Thoracic aorta (tissue), 2 donors: ENCODE measurements at places on chromosomes 5 and 9. TPM values are rescaled to one million over a fixed set of nuclear protein-coding genes. Genes with fewer than 3 reads are reported as not detected.

The SPINK13 gene
- total RNA-seq: not detected

The PCDHGB2 gene
- total RNA-seq: 13.4 TPM

The PRSS3 gene
- total RNA-seq: 1.1 TPM

The TAF11L10 gene
- total RNA-seq: not detected

The IL3 gene
- not detected for total RNA-seq

The FNBP1 gene
- 71.5 TPM for total RNA-seq

The ROPN1L gene
- not detected for total RNA-seq

The NPDC1 gene
- 71.5 TPM for total RNA-seq

The LHX3 gene
- not detected for total RNA-seq

The WNK2 gene
- 0.95 TPM for total RNA-seq

The ZNF883 gene
- 2.8 TPM for total RNA-seq

- DNase-seq: no peak
These were observed 10.4 kb downstream of the RAI14 start for GRCh38 chr5:34666392-34667080.

DNA sequence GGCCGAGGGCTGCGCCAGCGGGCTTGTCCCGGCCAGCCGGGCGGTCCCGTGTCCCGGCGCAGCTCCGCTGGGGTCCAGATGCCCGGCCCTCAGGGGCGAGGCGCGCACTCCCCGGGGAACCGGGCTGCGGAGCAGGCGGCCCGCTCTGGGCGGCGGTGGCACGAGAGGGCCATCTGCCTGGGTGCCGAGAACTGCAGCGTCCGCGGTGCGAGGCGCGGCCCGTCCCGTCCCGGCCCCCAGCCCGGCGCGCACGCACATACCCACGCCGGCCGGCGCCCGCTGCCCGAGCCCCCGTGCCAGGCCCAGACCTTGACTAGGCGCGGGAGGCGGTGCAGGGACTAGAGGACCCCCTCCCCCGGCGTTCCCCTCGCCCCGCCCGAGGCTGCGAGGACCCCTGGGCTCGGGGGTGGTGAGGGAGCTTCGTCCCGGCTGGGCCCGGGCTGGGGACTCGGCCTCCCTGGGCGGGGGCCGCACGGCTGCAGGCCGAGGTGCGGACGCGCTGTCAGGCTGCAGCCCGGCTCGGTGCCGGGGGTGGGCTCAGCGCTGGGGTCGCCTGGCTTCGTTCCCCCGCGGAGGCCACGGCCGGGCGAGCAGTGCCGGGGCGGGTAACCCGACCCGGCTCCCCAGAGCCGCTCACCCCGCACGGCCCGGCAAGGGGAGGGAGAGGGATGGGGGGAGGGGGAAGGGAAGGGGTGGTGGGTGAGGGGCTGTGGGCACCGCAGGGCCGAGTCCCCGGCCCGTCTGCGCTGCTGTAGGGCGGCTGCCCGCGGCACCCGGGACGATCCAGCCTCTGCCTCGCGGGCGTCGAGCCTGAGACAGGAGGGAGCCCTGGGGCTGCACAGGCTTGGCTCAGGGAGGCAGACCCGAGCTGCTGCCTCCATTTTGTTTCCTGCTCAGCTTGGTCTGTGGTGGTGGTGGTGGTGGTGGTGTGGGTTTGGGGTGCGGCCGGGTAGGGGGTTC is 1.2 kb upstream of the NSD1 start:
- DNase-seq: no peak

GRCh38 chr5:14397717-14398116 is 183.9 kb upstream of the OTULINL start:
- DNase-seq: no peak

GRCh38 chr5:133613184-133613583 is 843 bp upstream of the FSTL4 start:
- DNase-seq: no peak

- peak; percentile 23 for DNase-seq
These were observed 69.2 kb upstream of the CCDC180 start for GRCh38 chr9:97237951-97238889.

DNA sequence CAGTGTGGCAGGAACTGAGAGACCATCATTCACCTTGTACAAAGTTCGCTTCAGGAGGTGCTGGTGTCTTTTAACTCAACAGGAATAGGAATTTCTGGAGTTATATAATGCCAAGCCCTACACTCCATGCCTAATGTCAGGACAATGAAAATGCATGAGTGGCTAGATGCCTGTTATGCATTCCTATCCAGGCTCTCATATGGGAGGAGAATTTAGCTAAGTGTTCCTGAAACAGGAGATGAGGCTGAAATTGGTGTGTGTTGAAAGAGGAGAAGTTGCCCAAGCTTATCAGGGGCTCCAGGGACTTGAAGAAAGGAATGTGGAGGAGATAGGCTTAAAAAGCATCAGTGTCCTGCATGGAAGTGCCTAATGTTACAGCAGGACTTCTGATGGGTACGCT is 26.8 kb upstream of the PRUNE2 start:
- DNase-seq: no peak

- DNase-seq: no peak
These were observed 42.9 kb downstream of the PDCD1LG2 start for GRCh38 chr9:5553211-5553610.

GRCh38 chr9:1927546-1927945 is 87.6 kb upstream of the SMARCA2 start:
- DNase-seq: no peak

DNA sequence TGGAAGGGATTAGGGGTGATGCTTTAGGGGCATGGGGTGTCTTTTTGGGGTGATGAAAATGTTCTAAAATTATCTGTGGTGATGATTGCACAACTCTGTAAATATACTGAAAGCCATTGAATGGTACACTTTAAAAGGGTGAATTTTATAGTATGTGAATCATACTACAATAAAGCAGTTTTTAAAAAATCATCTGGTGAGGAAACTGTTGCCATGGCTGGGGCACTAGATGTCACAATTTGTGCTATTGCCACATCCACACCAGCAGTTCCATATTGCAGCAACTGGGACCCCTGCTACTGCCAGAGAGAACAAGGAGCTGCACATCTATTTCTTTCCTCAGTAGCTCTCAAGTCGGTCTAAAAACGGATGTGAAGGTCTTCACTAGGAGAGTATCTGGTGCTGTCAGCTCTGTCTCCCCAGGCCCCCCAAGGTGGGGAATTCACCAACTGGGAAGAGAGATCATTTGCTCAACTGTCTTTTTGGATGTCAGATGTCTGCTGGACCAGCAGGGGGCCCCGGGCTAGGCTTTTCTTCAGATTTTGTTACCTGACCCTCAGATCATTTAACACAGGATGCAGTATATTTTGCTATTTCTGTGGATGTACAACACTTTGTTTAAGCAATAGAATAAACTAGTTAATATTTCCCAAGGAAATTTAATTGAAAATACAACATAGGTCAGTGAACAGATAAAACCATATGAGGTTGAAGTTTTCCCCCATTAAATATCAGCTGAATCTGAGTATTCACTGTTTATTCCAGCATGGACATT is 13.2 kb downstream of the CMYA5 start:
- DNase-seq: no peak

GRCh38 chr9:3458806-3459475 is 66.9 kb downstream of the RFX3 start:
- no peak for DNase-seq

GRCh38 chr9:117612317-117612716 is 91.9 kb upstream of the TLR4 start:
- DNase-seq: no peak

DNA sequence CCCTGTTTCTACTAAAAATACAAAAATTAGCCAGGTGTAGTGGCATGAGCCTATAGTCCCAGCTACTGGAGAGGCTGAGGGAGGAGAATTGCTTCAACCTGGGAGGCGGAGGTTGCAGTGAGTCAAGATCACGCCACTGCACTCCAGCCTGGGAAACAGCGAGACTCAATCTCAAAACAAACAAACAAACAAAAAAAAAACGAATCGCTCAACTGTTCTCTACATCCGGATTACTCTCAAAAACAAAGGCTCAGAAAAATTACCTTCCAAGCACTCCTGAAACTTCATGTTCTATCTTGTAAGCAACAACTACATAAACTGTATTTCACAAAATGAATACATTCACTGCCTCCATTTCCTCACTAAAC is 14.0 kb downstream of the UBAP2 start:
- no peak for DNase-seq

DNA sequence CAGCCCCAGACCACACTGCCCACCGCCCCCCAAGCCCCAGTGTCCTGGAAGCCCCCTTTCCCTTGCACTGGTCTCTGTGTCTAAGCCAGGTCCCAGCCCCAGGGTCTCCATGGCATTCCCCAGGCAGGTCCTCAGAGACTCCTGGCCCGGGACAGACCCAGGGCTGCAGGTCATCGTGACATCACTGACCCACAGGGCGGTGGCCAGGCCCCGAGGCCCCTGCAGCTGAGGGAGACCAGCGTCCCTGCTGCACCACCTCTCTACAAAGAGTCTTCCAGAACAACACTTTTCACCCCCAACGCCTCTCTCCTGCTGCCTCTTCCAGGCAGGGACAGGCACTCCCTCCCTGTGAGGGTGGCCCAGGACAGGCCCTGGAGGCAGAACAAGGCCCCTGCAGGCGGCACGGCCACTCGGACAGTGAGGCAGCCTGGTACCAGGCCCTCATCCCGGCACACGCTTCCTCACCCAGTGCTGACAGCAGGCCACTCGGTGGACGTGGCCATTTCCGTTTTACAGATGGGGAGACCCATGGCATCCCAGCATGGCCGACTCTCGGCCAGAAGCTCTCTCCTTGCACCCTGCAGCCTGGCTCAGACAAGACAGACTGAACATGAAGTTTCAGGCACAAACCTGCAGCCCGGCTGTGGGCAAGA is 136.4 kb downstream of the ADAMTS2 start:
- DNase-seq: no peak

- no peak for DNase-seq
These were observed 24.8 kb upstream of the CTNNAL1 start for GRCh38 chr9:109037946-109038715.

DNA sequence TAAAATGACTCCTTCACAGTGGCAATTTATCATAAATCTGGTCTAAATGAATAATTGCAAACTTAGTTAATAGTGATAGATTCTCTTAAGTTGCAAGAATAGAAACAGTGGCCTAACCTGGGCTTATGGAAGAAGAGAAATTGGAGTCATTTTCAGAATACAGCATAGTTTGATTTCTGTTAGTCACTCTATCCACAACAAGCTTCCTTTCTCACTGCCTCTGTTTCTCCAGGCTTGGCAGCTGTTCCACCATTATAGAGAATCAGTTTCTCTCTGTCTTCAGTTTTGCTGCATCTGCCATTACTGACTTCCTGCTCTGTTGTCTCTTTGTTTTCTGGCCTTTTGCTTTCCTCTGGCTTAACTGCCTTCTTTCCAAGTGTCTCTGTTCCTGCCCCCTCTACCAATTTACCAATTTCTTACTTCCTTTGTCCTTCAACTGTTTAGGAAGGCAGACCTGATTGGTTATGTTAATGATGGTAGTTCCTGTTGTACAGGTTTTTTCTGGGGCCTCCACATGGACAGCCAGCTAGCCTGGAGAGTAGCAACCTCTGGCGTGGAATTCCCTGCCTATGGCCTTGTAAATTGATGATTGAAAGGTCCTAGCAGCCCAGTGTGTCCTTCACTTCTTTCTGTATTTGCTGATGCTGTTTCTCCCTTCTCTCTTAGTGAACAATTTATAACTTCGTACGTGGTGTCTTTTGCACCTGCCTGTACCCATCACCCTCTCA is 75.9 kb upstream of the RASGRF2 start:
- no peak for DNase-seq

GRCh38 chr9:34556949-34557348 is 32.6 kb downstream of the CNTFR start:
- no peak for DNase-seq

DNA sequence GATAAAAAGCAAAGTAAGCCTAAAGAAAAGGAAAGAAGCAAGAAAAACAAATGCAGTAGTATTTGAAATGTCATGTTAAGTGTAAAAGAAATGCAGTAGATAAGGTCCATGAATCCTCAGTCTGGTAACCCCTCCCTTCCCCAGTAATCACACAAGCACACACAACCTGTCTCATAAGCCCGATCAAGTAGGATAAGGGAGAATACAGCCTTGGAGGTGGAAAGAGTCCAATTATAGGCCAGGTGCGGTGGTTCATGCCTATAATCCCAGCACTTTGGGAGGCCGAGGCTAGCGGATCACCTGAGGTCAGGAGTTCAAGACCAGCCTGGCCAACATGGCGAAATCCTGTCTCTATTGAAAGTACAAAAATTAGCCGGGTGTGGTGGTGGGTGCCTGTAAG is 117.9 kb downstream of the GADD45G start:
- DNase-seq: no peak

DNA sequence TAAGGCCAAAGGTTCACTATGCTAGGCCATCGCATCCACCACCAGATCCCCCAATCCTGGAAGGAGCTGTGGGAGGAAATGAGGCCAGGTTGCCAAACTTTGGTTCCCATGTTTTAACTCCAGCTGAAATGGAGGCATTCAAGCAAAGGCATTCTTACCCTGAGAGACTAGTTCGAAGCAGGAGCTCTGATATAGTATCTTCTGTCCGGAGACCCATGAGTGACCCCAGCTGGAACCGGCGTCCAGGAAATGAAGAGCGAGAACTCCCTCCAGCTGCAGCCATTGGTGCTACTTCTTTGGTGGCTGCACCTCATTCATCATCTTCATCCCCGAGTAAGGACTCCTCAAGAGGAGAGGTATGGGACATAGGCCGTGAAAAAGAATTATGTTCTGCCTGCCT is 75.6 kb downstream of the GAPVD1 start:
- no peak for DNase-seq

DNA sequence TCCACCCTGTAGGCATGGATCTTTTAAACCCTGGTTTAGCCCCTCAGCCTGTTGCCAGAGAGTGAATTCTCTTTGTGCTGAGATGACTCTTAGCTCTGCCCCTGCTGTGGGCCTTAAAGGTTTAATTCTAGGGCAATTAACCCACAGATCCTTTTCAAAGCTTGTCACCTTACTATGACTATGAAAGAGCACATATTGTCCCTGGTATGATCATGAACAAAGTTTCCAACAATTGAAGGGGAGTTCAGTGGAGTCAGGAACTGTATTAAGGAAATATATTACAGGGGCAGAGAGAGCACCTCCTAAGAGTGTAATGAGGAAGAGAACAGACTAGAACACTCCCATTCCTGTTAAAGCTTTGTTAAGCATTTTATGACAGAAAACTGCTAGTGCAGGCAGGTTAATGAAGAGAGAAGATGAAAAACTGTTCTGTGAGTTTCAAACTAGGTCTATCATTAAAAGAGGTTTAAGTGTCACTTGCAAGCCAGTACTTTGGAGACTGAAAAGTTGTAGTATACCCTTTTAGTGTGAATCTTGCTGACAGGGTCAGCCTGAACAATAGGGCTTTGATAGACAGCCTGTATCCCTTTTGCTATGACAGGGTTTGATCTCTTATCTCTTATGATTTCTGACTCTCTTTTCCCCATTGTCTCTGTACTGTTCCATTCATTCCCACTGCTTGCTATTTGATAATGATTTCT is 104.2 kb upstream of the ELL2 start:
- DNase-seq: no peak

GRCh38 chr9:99820685-99821395 is 845 bp upstream of the NR4A3 start:
- DNase-seq: peak; percentile 49

GRCh38 chr9:16848179-16848578 is 22.3 kb downstream of the BNC2 start:
- DNase-seq: no peak

GRCh38 chr9:84947412-84947972 is 278.0 kb downstream of the NTRK2 start:
- DNase-seq: no peak

- DNase-seq: no peak
These were observed 14.3 kb downstream of the CDK20 start for GRCh38 chr9:87959916-87960581.
